Osteoblast (primary cell): ENCODE measurements at places on chromosomes 7 and 10. TPM values are rescaled to one million over a fixed set of nuclear protein-coding genes. Genes with fewer than 3 reads are reported as not detected.

DNA sequence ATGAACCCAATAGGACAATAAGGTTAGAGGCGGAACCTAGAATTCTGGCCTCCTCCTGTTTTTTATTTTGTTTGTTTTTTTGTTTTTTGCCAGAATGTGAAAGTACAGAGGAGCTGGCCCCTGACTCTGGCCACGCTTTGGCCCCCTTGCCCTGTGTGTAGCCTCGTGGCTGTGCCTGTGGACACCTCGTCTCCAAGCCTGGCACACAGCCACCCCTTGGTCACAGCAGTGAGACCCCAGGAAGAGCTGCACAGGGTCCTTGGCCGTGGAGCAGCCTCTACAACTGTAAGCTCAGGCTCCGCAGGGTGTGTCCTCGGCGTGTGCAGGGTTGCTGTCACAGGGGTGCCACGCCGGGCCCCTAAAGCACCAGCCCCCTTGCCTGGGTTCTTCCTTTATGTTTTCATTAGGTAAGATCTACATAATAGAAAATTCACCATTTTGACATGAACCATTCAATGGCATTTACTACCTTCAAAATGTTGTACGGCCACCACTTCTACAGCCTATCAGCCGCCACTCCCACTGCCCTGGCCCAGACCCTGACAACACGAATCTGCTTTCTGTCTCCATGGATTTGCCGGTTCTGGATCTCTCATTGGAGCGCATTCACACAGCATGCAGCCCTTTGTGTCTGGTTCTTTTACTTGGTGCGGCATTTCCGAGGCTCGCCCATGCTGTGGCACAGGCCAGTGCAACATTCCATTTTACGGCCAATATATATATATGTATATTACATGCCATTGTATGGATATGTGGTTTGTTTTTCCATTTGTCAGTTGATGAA is 51.0 kb downstream of the AMZ1 start:
- no peaks in the 10 kb centered on the region for H3K4me1 ChIP-seq
- H3K27ac ChIP-seq, result no peak overlapping the region
- H3K36me3 ChIP-seq, result no peaks in the 10 kb centered on the region
- no peaks in the 10 kb centered on the region for H3K27me3 ChIP-seq
- no peak overlapping the region for H3K4me3 ChIP-seq
- no peak for DNase-seq

GRCh38 chr10:34599026-34599795 is 215.9 kb downstream of the PARD3 start:
- DNase-seq, result no peak
- H3K4me1 ChIP-seq, result no peaks in the 10 kb centered on the region
- no peaks in the 10 kb centered on the region for H3K27me3 ChIP-seq
- H3K4me3 ChIP-seq, result no peak overlapping the region
- no peaks in the 10 kb centered on the region for H3K36me3 ChIP-seq

GRM8 gene
- total RNA-seq, result not detected in 2 replicates

RPP30 gene
- 43.1 and 47.1 TPM in 2 replicates for total RNA-seq

DNA sequence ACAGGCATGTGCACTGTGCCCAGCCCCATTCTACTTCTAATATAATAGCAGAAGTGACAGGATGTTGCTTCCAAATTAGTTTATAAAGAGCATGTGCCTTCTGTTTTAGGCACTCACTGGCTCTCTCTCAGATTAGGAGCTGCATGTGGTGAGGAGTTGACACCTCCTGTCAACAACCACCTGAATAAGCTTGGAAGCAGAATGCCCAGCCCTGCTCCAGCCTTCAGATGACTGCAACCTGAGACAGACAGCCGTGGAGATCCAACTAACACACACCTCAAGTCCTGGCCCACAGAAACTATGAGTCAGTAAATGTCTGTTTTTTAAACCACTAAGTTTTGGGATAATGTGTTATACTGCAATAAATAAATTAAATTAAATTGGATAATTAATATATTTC is 54.5 kb downstream of the PARD3 start:
- no peak overlapping the region for H3K27ac ChIP-seq
- no peak overlapping the region for H3K4me3 ChIP-seq
- peaks cover 29% of the 10 kb centered on the region for H3K4me1 ChIP-seq
- no peaks in the 10 kb centered on the region for H3K36me3 ChIP-seq

ACSM6 gene
- total RNA-seq, result not detected in 2 replicates

DNA sequence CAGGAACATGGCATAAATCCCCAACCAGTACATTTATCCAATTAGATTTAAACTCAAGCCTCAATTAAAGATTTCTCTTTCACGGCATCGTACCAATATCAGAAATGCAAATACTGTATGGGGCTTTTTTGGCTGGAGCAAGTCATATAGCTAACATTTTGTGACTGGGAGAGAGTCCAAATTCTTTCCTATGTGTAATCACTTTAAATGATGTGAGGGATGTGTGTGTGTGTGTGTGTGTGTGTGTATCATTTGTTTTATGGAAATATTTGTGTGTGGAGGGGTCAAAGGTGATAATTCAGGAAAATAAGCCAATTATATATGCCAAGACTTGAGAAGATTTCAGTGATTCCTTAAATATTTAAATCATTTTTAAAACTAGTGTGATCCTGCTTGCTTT is 196.6 kb downstream of the TRIL start:
- no peak overlapping the region for H3K4me3 ChIP-seq
- no peak overlapping the region for H3K27ac ChIP-seq
- DNase-seq, result no peak
- H3K4me1 ChIP-seq, result peaks cover 12% of the 10 kb centered on the region
- H3K27me3 ChIP-seq, result no peaks in the 10 kb centered on the region
- no peaks in the 10 kb centered on the region for H3K36me3 ChIP-seq

DNA sequence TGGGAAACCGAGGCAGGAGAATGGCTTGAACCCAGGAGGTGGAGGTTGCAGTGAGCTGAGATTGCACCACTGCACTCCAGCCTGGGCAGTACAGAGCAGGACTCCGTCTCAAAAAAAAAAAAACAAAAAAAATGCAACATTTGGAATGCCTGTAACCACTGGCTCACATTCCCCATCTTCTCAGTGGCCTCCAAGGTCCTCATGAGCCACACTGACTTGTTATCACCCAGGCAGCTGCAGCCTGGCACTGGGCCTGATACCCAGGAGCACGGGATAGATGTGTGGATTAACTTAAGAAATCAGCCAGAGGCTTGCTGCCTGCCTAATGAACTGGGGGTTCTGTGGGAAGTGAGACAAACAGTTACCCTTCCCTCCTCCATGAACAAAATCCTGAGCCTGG is 23.0 kb downstream of the JCAD start:
- no peak for DNase-seq
- H3K27ac ChIP-seq, result peak overlapping the region; percentile 28
- H3K36me3 ChIP-seq, result peaks cover 43% of the 10 kb centered on the region
- H3K4me1 ChIP-seq, result peaks cover 10% of the 10 kb centered on the region
- no peak overlapping the region for H3K4me3 ChIP-seq

ASB4 gene
- not detected in 2 replicates for total RNA-seq

PTN gene
- total RNA-seq, result 21.0 and 33.3 TPM in 2 replicates

GRCh38 chr7:51103718-51104117 is 212.9 kb downstream of the COBL start:
- no peak overlapping the region for H3K4me3 ChIP-seq
- H3K27me3 ChIP-seq, result peaks cover 18% of the 10 kb centered on the region
- H3K36me3 ChIP-seq, result no peaks in the 10 kb centered on the region
- DNase-seq, result no peak

DNAJC30 gene
- 2.9 TPM in 2 replicates for total RNA-seq

- H3K4me1 ChIP-seq, result no peaks in the 10 kb centered on the region
- peaks cover 18% of the 10 kb centered on the region for H3K27me3 ChIP-seq
- H3K27ac ChIP-seq, result no peak overlapping the region
- H3K36me3 ChIP-seq, result no peaks in the 10 kb centered on the region
- H3K4me3 ChIP-seq, result no peak overlapping the region
- DNase-seq, result peak; percentile 78
Measured at GRCh38 chr7:44320794-44321371, 4.5 kb downstream of the CAMK2B start.

DNA sequence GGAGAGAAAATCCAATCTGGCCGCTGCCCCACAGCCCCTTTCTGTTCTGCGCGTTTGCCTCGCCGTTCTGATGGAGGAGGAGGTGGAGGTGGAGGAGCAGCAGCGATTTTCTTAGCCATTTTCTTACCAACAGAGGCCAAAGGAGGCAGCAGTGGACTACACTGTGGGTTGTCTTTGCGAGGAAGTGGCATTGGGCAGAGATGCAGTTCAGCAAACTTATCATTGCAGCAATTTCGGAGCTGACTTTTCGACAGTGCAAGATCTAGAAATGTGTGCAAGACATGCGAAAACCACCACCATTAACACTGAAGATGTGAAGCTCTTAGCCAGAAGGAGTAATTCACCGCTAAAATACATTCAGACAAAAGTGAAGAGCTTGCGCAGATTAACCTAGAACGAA is 1.9 kb upstream of the ARL4A start:
- peaks cover 22% of the 10 kb centered on the region for H3K4me1 ChIP-seq
- peak overlapping the region; percentile 88 for H3K27ac ChIP-seq
- peak overlapping the region; percentile 87 for H3K4me3 ChIP-seq
- no peak for DNase-seq

OPN1SW gene
- total RNA-seq, result not detected in 2 replicates

DNA sequence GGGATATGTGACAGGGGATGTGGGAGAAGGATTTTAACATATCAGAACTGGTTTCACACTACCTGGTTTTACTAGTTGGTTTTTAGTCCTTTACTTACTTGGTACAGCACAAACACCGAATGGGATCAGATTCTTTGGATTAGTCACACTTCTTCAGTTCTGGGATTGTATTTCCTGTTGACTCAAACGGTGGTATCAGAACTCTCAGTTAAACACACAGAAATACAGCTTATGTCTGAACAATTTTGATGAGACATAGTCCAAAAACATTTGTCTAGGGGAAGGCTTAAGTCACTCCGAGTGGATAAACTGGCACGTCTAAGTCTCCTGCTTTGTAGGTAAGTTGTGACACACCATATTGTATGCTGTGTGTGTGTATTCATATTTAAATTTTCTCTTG is 480.5 kb downstream of the PHTF2 start:
- DNase-seq, result peak; percentile 47
- peak overlapping the region; percentile 45 for H3K27ac ChIP-seq
- peaks cover 14% of the 10 kb centered on the region for H3K4me1 ChIP-seq
- no peaks in the 10 kb centered on the region for H3K27me3 ChIP-seq
- H3K4me3 ChIP-seq, result no peak overlapping the region

DNA sequence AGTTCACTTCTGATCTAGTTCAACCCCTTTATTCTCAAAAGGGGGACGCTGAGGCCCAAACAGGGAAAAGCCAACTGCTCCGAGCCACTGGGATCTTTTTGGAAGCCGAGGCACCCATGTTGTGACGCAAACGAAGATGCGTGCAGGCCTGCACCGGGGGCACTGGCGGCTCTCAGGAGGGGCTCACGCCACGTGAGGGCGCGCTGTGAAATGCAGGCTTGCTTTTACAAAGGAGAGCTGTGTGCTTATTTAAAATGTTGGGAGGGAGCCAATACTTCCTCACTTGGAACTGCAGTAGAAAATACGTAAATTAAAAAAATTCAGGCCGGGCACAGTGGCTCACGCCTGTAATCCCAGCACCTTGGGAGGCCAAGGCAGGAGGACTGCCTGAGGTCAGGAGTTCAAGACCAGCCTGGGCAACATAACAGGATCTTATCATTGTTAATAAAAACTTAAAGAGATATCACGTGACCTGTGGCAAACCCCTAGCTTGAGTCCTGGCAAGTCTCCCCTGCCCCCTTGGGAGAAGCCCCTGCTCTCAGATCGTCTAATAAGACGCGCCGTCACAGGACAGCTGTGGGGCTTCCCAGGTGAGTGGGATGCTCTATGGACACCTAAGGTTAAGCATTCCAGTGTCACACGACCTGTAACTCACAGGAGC is 16.3 kb downstream of the BRI3 start:
- no peaks in the 10 kb centered on the region for H3K4me1 ChIP-seq
- H3K36me3 ChIP-seq, result peaks cover 38% of the 10 kb centered on the region
- H3K4me3 ChIP-seq, result no peak overlapping the region
- H3K27me3 ChIP-seq, result no peaks in the 10 kb centered on the region

DNA sequence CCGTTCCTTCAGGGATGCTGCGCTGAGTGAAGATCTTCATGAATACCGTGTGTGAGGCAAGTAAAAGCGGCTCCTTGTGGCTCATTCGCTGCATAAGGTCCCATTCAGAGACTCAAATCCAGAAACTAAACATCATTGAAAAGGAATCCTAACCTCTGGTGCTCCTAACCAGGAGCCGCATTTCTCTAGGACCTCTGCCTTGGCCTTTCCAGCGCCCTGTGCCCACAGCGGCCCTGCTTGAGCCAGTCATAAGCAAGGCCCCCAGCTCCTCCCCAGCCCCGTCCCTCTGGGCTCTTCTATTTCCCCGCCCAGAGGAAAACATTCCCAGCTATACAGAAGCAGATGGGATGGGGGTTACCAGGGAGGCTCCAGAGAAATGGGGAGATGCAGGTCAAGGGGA is 42.6 kb upstream of the INSIG1 start:
- H3K4me1 ChIP-seq, result peaks cover 31% of the 10 kb centered on the region
- no peaks in the 10 kb centered on the region for H3K36me3 ChIP-seq
- DNase-seq, result peak; percentile 65
- H3K4me3 ChIP-seq, result no peak overlapping the region
- H3K27ac ChIP-seq, result no peak overlapping the region

NCF1 gene
- total RNA-seq, result under 0.01 TPM in 1 of 2 replicates, not detected in the other

NUTM2E gene
- total RNA-seq, result not detected in 2 replicates

MOGAT3 gene
- total RNA-seq, result not detected in 2 replicates

MAD1L1 gene
- total RNA-seq, result 66.2 and 72.2 TPM in 2 replicates

SAP25 gene
- not detected in 2 replicates for total RNA-seq

CNTNAP2 gene
- 7.6 and 10.6 TPM in 2 replicates for total RNA-seq

ANKRD2 gene
- total RNA-seq, result 0.29 and 0.72 TPM in 2 replicates

- no peak for DNase-seq
- H3K27me3 ChIP-seq, result no peaks in the 10 kb centered on the region
- no peak overlapping the region for H3K4me3 ChIP-seq
- peaks cover 84% of the 10 kb centered on the region for H3K4me1 ChIP-seq
- no peaks in the 10 kb centered on the region for H3K36me3 ChIP-seq
- peak overlapping the region; percentile 99 for H3K27ac ChIP-seq
Measured at GRCh38 chr7:5690931-5691473, 90.5 kb downstream of the RNF216 start.

- H3K4me3 ChIP-seq, result no peak overlapping the region
- no peaks in the 10 kb centered on the region for H3K4me1 ChIP-seq
- DNase-seq, result no peak
- no peaks in the 10 kb centered on the region for H3K27me3 ChIP-seq
Measured at GRCh38 chr10:36265741-36266140, 623.6 kb upstream of the FZD8 start.

CCDC136 gene
- total RNA-seq, result 7.2 and 10.0 TPM in 2 replicates

DNA sequence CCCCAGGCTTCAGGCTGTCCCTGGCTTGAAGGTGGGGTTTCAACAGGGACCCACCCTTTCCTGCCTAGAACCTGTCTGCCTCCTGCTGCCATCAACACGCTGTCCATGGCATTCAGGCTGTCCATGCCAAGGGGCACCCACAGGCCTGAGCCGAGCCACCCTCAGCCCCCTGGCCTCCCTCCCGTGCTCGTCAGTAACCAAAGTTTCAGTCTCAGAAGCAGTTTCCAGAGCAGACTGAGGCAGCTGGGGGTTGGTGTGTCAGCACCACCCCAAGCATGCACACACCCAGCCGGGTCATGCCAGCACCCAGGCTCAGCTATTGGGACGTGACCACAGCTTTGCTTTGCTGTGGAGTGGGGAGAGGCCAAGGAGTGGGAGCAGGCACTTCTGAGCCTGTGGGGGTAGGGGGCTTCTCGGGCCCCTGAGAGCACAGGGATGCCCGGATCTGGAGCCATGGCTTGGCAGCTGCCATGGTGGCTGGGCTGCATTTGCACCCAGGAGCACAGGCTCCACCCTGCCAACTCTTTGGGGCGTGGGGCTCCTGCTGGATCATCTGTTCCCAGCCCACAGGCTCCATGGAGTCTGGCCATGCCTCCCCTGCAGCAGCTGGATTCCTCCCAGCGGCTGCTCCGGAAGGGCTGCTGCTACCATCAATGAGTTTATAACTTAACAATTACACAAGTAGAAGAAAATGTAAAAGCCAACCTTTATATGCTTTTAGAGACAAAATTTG is 314.5 kb upstream of the SEMA3C start:
- H3K36me3 ChIP-seq, result no peaks in the 10 kb centered on the region
- no peak for DNase-seq
- no peaks in the 10 kb centered on the region for H3K4me1 ChIP-seq
- no peak overlapping the region for H3K4me3 ChIP-seq
